CD4-positive, alpha-beta T cell (primary cell): ENCODE measurements at places on chromosomes 13 and 19.

DNA sequence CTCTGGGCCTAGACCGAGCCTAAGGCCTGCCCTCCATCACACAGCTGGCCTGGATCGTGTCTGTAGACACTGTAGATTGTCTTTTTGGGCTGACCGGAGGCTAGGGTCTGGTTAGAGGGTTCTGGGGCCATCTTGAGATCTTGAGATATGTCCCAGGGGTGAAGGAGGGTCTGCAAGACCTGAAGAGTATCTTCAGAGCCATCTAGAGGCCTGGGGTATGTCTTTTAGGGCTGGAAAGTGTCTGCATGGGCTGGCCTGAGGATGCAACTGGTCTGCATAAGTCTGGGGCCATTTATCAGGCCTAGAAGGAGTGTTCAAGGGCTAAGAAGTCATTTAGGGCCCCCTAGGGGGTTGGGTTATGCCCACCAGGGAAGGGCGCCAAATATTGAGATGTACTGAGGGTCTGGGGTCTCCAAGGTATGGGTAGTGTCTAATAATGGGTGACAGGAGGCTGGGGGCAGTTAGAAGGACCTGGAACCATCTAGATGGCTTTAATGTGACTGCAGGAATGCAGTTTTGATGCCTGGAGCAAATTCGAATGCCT is 555 bp downstream of the SCAF1 start:
- DNase-seq: no peak

DNA sequence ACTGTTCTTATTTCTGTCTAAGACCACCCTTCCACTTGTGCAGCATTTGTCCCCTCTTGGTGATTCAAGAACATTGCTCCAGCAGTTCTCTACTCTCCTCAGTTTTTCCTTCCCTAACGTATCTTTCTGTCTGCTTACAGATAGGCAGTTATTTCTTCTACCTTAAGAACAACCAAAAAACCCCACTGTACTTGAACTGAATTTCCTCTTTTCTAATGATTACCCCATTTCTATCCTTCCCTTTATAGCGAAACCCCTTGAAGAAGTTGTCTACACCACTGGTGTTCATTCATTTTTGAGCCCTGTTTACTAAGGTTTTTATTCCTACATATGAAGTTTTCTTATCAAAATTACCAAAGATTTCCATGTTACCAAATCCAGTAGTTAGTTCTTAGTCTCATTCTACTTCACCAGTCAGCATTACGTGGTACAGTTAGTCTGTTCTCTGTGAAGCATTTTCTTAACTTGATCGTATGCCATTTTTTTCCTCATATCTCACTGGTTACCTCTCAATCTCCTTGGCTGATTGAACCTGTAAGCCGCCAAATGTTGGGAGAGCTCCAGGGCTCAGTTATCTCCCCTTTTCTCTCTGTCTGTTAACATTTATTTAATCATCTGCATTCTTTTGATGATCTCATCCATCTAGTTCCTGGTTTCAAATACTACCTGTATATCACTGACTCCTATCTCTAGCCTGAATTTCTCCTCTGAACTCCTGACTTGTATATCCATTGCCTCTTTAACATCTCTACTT is 9.0 kb downstream of the LSM14A start:
- DNase-seq: no peak

- no peak for DNase-seq
Observed at GRCh38 chr13:108527844-108528243, 101.6 kb upstream of the MYO16 start.

- DNase-seq: no peak
Observed at GRCh38 chr19:45990113-45990728, 5.0 kb upstream of the CCDC61 start.

DNA sequence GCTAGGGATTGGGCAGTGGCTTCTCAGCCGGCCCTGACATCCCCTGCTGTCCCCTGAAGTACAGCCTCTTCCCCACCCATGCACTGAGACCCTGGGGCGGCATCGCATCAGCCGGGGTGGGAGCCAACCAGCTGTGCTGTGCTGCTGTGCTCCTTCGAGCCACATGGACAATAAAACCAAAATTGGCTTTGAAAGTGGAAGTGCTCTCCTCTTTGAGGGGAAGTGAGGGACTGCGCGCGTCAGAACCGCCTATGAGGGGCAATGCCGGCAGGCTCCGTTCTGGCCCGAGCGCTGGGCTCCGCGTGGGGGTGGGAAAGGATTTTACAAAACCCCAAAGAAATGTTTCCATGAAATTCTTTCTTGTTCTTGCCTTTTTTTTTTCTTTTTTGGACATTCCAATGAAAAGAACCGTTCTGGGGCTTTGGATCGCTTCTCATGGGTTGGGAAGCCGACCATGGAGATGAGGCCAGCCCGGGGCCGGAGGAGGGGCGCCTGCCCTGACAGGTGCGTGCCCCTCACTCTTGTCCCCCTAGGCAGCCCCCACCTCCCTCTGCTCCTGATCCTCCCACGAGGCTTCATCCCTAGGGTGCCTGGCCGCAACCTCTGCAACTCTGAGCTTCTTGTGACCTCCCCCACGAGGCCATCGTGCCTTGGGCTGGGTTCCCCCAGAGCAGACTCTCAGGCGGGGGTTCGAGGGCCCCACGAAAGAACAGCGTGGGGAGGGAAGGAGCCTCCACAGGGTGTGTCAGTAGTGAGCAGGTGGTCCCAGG is 22.6 kb downstream of the KLHL26 start:
- DNase-seq: peak; percentile 17

GRCh38 chr13:25796474-25796873 is 255.3 kb downstream of the SHISA2 start:
- no peak for DNase-seq

- no peak for DNase-seq
Observed at GRCh38 chr13:48819899-48820298, 155.8 kb upstream of the FNDC3A start.

- DNase-seq: no peak
Observed at GRCh38 chr19:41626278-41626677, 596 bp downstream of the CEACAM4 start.

GRCh38 chr13:95035311-95036109 is 265.7 kb downstream of the ABCC4 start:
- no peak for DNase-seq

DNA sequence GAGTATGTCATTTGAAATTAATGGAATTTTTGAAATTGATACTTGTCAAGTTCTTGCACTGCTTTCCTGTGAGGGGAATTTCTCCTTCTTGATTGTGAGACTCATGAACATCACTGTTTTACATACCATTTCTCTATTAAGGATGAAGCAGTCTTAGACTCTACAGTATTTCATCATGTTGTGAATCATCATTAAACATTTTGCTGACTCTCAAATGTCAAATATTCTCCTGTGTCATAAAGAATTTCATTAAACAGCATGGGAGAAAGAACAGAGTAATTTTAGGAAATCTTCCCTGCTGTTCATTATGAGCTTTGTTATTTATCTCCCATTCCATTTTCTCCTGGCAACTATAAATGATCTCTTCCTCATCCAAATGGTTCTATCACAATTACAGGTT is 729.0 kb downstream of the PCDH9 start:
- no peak for DNase-seq

GRCh38 chr13:63838366-63839110 is 2422.9 kb upstream of the PCDH20 start:
- DNase-seq: no peak

- DNase-seq: no peak
Observed at GRCh38 chr13:45846681-45847080, 4.9 kb downstream of the SIAH3 start.

GRCh38 chr19:52991484-52991883 is 22.2 kb upstream of the ERVV-1 start:
- no peak for DNase-seq

DNA sequence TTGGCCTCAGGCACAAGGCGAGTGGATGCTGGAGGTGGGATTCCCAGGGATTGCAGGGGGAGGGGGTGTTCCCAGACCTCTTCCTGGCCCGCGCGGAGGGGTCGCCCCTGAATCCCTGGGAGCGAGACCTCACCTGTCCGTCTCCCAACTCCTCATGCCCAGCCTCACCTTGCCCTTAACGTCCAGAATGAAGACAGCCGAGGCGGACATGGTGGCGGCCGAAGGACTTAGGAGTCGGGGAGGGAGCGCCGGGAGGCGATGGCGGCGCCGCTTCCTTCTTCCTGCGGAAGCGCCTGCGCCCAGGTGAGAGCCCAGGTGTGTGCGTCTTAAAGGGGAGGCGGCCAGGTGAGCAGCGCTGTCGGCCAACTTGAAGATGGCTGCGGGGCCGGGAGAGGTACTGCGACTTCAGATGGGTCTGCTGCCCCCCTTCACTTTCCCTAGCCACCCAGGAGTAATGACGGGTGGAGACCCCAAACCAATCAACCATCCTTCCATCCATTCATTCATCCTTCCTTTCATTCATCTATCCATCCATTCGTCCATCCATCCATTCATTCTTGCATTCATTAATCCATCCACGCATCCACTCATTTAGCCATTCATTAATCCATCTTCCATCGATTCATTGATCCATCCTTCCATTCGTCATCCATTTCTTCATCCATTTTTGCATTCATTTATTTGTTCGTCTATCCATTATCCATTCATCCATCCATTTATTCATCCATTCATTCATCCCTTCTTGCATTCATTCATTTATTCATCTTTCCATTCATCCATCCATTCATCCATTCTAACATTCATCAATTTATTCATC is at the start of gene AP1M2:
TSS of gene AP1M2 (minus strand) at position 291 of the 817 bp plus-strand sequence. CDS start at position 210, 81 bp downstream.
- DNase-seq: no peak

DNA sequence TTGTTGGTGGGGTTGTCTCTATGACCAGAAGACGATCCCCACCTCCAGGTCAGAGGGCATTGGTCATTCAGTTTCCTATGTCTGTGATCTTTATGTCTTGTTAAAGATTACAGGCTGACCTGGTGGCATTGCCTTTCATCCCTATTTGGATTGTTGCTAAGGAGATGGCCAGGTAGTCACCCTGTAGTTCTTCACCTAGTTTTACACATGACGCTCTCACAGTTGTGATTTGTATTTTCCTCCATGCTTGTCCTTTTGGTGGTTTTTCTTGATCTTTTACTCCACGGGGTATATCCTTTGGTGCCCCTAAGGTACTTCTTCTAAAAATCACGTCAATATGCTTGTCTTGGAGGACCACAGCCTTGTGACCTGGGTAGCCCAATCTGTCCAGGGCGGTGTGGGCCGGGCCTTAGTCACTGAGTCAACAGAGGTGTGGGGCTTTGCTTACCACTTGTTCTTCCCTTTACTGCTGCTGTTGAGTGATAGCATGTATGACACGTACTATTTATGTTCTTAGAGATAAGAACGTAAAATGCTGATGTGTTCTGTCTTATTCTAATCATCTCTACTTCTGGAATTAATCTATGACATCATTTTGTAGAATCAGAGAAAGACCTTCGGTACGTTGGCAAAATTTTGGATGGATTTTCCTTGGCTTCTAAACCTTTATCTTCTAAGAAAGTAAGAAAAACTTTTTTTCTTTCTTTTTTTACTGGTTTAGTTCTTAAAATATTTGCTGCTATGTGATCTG is 20.1 kb downstream of the GPATCH1 start:
- no peak for DNase-seq

- no peak for DNase-seq
Observed at GRCh38 chr19:1256646-1257474, 8.5 kb downstream of the MIDN start.

GRCh38 chr19:41746593-41747227 is 8.6 kb upstream of the CEACAM6 start:
- peak; percentile 22 for DNase-seq

DNA sequence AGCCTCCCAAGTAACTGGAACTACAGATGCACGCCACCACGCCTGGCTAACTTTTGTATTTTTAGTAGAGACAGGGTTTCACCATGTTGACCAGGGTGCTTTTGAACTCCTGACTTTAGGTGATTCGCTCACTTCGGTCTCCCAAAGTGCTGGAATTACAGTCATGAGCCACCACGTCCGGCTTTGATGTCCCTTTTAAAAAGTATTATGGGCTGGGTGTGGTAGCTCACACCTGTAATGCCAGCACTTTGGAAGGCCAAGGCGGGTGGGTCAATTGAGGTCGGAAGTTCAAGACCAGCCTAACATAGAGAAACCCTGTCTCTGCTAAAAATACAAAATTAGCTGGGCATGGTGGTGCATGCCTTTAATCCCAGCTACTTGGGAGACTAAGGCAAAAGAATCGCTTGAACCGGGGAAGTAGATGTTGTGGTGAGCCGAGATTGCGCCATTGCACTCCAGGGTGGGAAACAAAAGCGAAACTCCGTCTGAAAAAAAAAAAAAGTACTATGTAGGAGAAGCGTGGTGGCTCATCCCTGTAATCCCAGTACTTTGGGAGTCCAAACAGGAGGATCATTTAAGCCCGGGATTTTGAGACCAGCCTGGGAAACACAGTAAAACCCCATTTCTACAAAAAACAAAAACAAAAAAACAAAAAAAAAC is 22.8 kb upstream of the ERVV-1 start:
- no peak for DNase-seq

GRCh38 chr19:11673608-11674041 is 65.1 kb downstream of the ZNF823 start:
- no peak for DNase-seq

DNA sequence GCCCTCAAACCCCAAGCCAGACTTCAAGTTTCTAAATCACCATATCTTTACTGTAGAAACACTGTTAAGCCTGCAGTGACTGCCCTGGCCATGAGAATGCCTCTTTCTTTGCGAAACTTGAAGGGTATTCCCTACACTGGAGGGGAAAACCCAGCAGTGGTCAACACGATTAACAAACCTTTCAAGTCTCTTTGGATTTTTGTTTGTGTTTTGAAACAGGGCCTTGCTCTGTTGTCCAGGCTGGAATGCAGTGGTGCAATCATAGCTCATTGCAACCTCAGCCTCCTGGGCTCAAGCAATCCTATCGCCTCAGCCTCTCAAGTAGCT is 17.4 kb upstream of the POMP start:
- DNase-seq: no peak

- no peak for DNase-seq
Observed at GRCh38 chr13:21938636-21939035, 267.8 kb downstream of the FGF9 start.

DNA sequence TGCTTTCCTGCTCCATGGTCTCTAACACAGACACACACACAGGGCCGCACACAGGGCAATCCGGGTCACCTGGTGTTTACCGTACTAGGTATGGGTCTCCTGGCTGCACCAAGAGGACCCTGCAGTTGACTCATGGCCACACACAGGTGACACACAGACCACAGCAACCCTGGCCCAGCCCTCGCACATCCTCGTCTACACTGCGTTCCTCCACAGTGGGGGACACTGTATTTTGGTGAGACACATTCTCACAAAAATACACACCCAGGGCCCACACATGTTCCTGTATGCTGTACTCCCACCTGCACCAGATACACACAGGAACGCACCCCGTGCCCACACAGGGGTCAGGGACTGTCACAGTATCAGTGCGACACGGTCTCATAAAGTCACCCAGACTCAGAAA is 12.8 kb downstream of the PDE4A start:
- DNase-seq: no peak

DNA sequence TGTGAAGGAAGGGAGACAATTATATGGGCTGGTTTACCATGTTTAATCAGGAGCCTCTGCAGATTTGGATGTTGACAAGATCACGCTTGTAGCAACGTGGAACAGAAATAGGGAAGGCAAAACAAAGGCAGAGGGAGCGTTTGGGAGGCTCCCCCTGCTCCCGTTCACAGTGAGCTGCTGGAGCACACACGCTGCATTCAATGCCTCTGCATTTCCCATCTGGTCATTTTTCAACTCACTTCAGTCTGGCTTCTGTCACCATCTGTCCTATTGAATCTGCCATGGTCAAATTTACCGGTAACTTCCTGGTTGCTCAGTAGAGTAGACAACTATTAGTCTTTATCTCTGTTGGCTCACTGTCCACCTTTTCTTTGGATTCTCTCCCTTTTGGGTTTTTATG is 91.0 kb downstream of the NHLRC3 start:
- no peak for DNase-seq
